ENCODE measurements at places on chromosomes 7 and 10.

GRCh38 chr7:134690016-134690415 is 43.4 kb downstream of the BPGM start:
- no peak for DNase-seq

DNA sequence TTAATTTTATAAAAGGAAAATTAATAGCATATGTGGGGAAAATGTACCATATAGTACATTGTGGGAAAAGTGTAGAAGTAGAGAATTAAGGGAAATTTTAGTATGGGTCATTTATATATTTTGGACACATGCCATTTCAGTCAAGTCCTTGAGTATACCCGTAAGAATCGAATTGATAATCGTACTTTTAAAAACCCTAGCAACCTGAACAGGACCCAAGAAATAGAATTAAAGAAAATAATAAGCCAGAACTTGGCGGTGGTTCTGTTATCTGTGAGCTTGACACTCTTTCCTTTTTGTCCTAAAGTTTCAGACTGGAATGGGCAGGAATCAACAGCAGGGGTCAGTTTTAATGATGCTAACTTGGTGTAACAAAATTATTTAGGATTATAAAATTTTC is 221.0 kb downstream of the CDK14 start:
- DNase-seq = no peak

GRCh38 chr10:128185627-128186026 is 59.4 kb upstream of the MKI67 start:
- no peak for DNase-seq

GRCh38 chr7:112538726-112539255 is 58.0 kb downstream of the LSMEM1 start:
- DNase-seq = no peak

GRCh38 chr10:19832699-19833098 is 16.5 kb downstream of the PLXDC2 start:
- DNase-seq = no peak

DNA sequence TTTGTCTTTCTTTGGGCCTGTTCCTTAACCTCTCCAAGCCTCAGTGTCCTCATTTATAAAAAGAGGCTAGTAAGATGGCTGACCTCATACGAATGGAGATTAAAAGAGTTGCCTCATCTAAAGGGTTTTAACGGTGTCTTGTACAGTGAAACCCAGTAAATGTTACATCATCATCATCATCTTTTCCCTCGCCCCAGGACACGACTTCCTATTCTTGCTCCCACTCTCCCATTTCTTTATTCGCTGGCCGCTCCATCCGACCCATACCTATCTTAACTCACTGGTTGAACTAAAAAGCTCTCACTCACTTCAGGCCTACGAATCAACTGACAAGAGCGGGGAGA is 554 bp downstream of the FRA10AC1 start:
- DNase-seq = no peak

GRCh38 chr7:36388423-36388822 is 1.2 kb upstream of the ANLN start:
- DNase-seq = no peak

DNA sequence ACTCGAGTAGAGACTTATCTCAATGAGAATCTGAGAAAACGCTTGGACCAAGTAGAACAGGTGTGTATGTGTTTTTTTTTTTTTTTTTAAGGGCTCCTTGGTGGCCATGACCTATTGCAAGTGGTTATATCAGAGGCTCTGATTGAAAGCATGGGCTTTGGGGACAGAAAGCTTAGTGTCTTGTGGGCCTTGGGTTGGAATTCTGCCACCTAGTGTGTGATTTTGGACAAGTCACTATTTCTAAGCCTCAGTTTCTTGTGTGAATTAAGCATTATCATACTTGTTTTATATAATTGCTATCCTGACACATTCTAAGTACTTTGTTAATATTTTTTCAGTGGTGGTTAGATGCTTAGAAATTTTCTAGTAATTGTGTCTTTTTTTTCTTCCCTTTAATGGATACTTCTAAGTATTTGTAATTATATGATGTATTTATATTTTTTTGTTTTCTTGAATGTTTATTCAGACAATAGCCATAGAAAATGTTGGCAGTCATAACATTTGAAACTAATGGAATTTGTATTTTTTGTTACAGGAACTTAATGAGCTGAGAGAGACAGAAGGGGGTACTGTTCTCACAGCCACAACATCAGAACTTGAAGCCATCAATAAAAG is 33.1 kb downstream of the SMC3 start:
- DNase-seq = peak; percentile 40

DNA sequence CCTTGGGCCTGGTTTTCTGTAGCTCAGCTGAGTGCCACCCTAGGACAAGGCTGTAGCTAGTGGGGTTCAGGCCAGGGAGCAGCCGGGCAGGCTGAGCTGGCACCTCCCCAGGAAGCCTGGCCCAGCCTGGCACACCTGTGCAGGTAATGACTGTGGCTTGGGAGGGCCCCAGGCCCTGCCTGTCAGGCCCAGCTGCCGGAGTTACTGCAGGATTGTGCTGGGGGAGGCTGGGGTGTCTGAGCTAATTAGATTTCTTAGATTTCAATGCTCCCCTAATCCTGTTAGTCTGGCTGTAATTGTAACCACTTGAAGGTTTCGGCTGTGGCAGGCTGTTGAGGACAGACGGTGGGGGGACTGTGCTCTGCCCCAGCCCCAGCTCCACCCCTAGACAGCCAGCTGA is 6.0 kb downstream of the ZMIZ1 start:
- no peak for DNase-seq

GRCh38 chr10:133170092-133170491 is 10.1 kb downstream of the KNDC1 start:
- no peak for DNase-seq

- no peak for DNase-seq
Measured at GRCh38 chr10:110429301-110429700, 68.4 kb upstream of the DUSP5 start.

- no peak for DNase-seq
Measured at GRCh38 chr10:20105236-20105635, 289.0 kb downstream of the PLXDC2 start.

GRCh38 chr7:45267262-45267661 is 109.7 kb downstream of the RAMP3 start:
- DNase-seq = no peak

GRCh38 chr7:69862413-69863064 is 264.3 kb downstream of the AUTS2 start:
- DNase-seq = no peak

GRCh38 chr7:93980744-93981479 is 23.2 kb downstream of the BET1 start:
- DNase-seq = no peak

- DNase-seq = no peak
Measured at GRCh38 chr10:75377869-75378268, 23.7 kb downstream of the ZNF503 start.

- no peak for DNase-seq
Measured at GRCh38 chr10:6667679-6668270, 87.7 kb upstream of the PRKCQ start.

DNA sequence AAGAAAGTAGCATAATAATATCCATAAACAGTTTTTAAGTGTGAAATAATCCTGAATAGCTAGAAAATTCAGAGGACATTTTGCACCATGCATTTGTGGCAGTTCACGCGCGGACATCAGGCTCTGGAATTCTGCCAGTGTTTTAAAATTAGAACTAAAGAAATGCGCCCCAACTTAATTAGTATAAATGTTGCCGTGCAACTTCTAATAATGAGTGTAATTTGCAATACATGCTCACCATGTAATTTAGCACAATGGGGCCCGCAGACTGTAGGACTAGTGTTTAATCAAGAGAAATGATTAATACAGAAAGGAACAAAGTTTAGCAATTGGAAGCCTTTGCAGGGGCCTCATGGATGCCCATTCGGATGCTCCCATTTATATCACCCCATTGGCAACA is 96.6 kb downstream of the PTPRE start:
- no peak for DNase-seq

- DNase-seq = no peak
Measured at GRCh38 chr10:88522715-88523114, 60.4 kb downstream of the RNLS start.

GRCh38 chr7:124779194-124779593 is 13.6 kb upstream of the GPR37 start:
- no peak for DNase-seq

- DNase-seq = no peak
Measured at GRCh38 chr7:91313113-91313512, 48.9 kb downstream of the FZD1 start.

DNA sequence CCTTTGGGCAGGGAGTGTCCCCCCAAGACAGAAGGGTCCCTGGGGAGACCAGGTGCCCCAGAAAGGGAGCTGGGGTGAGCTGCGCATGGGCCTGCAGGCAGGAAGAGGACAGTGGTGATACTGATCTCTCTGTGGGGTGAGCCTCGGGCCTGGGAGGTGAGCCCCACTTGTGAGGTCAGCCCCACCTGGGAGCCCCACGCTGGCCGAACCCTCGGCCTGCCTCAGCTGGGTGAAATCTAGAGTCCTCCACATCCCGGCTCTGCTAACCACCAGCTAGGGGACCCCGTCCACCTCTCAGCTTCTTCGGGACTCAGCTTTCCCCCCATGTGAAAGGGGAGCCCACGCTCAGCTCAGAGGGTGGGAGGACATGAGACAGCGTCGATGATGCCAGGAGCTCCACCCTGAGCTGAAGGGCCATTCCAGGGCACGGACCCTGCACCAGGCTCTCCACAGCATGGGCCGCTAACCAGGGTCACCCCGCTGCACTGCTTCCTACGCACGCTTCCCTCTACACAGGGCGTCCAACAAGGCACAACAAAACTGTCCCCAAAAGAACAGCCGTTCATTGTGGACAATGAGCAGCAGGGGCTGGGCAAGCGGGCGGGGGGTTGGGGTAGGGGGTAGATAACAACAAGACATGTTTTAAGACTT is 48.7 kb downstream of the CAMK2B start:
- no peak for DNase-seq

GRCh38 chr7:5424749-5425506 is 1.3 kb upstream of the TNRC18 start:
- DNase-seq = no peak

DNA sequence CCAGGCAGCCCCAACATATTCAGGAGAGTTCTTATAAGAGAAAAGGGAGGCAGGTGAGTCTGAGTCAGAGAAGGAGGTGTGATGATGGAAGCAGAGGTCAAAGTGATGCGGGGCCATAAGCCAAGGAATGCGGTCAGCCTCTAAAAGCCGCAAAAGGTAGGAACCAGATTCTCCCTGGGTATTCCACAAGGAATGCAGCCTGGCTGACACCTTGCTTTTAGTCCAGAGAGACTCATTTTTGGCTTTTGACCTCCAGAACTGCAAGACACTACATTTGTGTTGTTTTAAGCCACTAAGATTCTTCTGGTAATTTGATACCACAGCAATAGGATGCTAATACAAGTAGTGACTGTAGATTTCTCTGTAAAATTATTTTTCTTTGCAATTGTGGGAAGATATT is 151.5 kb upstream of the EEPD1 start:
- DNase-seq = no peak

DNA sequence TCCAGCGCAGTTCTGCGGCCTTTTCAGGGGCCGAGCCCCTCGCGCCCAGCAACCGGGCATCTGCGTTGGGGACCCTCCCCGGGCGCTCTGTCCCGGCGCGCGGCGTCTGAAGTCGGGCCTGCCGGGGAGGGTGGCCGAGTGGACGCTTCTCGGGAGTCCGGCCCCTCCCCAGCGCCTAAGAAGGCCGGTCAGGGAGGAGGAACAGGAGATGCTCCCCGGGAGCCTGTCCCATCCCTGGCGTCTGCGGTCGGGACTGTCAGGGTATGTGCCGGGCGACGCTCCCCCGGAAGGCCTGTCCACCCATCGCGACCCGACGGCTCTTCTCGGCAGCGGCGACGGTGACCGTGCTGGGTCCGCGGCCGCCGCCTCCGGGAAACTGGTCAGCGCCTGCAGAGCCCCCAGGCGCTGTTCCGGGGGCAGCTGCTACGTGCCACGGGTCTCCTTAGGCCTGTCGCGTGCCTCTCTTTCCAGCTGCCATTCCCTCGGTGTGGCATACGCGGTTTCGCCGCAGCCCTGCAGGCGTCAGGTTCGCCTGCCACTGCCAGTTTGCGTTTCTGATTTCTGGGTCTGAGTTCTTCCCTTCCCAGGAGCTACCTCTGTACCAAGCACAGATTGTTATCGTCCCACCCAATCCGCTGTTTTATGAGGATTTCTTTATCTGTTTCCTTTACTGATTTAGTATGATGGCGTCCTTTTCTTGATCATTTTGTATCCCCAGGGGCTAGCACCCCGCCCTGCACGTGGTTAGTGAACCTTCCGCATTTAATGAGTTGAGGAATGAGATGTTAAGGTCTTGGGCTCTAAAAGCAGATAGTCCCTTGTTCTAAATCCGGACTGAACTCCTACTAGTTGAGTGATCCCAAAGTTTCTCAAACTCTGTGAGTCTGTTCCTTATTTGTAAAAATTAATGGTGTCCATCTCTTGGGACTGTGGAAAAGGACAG is 782 bp downstream of the IFIT5 start:
- DNase-seq = peak; percentile 56

GRCh38 chr7:140239653-140239935 is 62.8 kb upstream of the KDM7A start:
- DNase-seq = no peak

GRCh38 chr10:31580646-31581045 is 261.6 kb downstream of the ZEB1 start:
- no peak for DNase-seq

DNA sequence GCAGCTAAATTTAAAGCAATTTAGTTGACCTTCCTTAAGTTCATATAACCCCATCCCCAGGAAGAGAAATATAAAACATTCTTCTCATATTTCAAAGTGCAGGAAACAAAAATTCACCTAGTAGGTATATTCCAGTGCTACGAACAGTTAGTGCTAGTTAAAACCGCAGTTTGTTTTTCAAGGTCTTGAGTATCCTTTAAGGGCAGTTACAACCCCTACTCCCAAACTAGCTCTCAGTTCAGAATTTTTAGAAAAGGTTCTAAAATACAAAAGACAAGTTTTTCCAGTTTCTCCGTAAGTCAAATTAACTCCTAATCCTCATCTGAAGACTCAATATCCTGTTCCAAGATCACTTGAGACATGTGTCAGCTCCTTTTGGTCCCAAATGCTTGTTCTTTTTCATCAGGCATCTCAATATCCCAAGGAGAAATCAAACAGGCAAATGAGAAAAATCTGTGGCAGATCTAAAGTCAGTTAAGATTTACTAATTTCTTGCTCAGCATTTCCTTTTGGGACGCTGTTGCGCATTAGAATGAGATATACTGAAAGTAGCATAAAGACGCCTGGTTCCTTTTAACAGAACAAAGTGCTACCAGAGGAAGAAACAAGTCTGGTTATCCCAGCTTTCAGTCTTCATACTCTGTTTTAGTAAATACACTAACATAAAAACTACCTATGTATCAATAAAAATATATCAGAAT is 51.8 kb downstream of the ARHGAP12 start:
- no peak for DNase-seq

- no peak for DNase-seq
Measured at GRCh38 chr10:11173042-11173441, 155.4 kb downstream of the CELF2 start.

- DNase-seq = no peak
Measured at GRCh38 chr7:106394526-106394925, 109.7 kb upstream of the NAMPT start.

- DNase-seq = no peak
Measured at GRCh38 chr7:106480616-106481031, 180.3 kb downstream of the CCDC71L start.
